ENCODE measurements at places on chromosomes 1 and 21.

- DNase-seq: no peak
Observed at GRCh38 chr1:3731583-3732433, 20.4 kb upstream of the CCDC27 start.

DNA sequence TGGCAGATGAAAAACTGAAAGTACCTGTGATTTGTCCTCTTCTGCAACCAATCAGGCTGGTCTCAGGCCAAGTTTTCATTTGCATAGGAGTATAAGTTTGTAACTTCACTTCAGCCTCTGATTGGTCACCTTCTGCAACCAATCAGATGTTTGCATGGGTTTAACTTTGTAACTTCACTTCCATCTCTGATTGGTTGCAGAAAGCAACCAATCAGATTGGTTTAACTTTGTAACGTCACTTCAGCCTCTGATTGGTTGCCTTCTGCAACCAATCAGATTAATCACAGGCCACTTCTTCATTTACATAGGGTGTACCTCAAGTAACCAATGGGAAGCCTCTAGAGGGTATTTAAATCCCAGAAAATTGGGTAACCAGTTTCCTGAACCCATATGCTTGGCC lies 18.9 kb upstream of the TUT4 start:
- no peak for DNase-seq

- no peak for DNase-seq
Observed at GRCh38 chr1:1889090-1889750, 1.7 kb downstream of the GNB1 start.

DNA sequence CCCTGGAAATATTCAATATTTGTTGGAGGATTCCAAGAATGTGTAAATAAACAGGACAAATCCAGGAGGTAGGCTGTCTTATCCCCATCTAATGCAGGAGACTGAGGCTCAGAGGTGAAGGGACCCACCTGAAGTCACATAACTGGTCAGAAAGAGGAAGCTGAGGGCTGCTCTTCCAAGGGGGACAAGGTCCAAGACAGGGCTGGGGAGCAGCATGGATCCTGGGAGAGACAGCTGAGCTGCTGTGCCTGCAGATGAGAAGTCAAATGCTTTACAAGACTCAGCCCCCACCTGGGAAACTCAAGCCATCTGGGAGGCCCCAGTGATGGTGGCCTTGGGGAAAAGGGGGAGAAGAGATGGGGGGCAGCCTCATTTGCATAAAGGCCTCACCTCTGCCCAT lies 224.4 kb downstream of the PTPRU start:
- DNase-seq: no peak
